ENCODE measurements at places on chromosomes 4 and X.

GRCh38 chr4:948101-948935 is 16.1 kb downstream of the TMEM175 start:
- no peak for DNase-seq

GRCh38 chr4:3311095-3311372 is 18.2 kb downstream of the RGS12 start:
- DNase-seq: no peak

DNA sequence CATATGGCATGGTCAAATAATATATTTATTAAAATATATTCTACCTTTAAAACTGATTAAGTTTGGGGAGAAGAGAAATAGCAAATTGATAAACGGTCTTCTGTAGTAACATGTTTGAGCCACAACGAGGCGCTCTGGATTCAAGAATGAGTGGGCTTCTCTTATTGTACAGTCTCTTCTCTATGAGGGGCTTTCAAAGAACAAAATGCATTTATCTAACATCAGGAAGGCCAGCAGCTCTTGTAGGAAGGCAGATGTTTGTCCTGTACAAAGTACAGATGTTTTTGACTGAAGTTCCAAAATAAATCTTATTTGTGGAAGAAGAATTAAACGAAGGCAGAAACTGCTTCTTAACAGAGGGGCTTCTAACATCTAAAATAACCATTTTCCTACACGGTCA is 153.6 kb downstream of the RASL11B start:
- DNase-seq: peak; percentile 77

GRCh38 chr4:12975511-12975910 is 508.6 kb downstream of the RAB28 start:
- no peak for DNase-seq

GRCh38 chrX:111519215-111519614 is 7.8 kb downstream of the SERTM2 start:
- DNase-seq: peak; percentile 48

GRCh38 chr4:30641345-30641744 is 78.8 kb upstream of the PCDH7 start:
- no peak for DNase-seq
